ENCODE measurements at places on chromosomes 12 and 14. TPM values are rescaled to one million over a fixed set of nuclear protein-coding genes. Genes with fewer than 3 reads are reported as not detected.

GRCh38 chr14:101594511-101595148, 33.3 kb downstream of the DIO3 start:
- H3K36me3 ChIP-seq: no peaks in the 10 kb centered on the region
- no peaks in the 10 kb centered on the region for H3K4me1 ChIP-seq
- DNase-seq: no peak
- H3K27me3 ChIP-seq: no peaks in the 10 kb centered on the region
- no peak overlapping the region for H3K4me3 ChIP-seq

DNA sequence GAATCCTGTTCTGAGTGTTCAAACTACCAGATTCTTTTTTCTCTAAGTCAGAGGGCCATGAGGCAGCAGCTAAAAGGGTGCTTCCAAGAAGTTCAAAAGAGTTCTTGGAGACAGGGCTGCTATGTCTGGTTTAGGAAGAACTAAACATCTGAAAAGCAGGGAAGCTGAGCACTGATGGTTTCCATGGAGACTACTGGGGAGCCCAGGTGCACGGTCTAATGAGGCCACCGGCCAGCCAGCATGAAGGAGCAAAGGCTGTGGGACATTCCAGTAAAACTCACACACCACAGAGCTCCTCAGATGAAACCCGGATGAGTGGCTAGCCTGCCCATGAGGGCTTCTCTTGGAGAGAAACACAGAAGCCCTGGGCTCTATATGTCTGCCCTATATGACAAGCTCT, 97.3 kb downstream of the KCNK10 start:
- H3K36me3 ChIP-seq: no peaks in the 10 kb centered on the region
- DNase-seq: no peak
- H3K4me3 ChIP-seq: no peak overlapping the region
- no peak overlapping the region for H3K27ac ChIP-seq
- no peaks in the 10 kb centered on the region for H3K27me3 ChIP-seq

GRCh38 chr14:39102265-39102968, 618 bp downstream of the SEC23A start:
- H3K4me3 ChIP-seq: peak overlapping the region; percentile 66
- no peaks in the 10 kb centered on the region for H3K27me3 ChIP-seq
- peaks cover 9% of the 10 kb centered on the region for H3K36me3 ChIP-seq

DNA sequence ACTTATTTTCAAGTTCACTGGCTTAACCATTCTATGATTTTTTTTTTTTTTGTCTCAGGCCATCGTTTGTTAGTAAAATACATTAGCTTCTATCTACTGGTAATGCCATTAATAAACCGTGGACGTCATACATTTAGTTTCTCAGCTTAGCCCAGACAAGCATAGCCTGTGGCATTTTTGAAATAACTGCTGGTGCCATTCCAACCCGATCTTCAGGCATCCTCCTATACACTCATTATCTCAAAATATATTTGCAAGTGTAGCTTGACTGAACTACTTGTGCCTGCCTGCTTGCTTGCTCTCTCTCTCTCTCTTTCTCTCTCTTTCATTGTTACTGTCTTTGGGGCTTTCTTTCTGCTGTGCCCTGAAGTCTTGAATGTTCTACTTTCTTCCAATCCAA, 12.7 kb upstream of the MBIP start:
- H3K36me3 ChIP-seq: no peaks in the 10 kb centered on the region
- H3K27ac ChIP-seq: no peak overlapping the region
- no peak for DNase-seq
- H3K4me1 ChIP-seq: no peaks in the 10 kb centered on the region
- no peak overlapping the region for H3K4me3 ChIP-seq
- no peaks in the 10 kb centered on the region for H3K27me3 ChIP-seq

DNA sequence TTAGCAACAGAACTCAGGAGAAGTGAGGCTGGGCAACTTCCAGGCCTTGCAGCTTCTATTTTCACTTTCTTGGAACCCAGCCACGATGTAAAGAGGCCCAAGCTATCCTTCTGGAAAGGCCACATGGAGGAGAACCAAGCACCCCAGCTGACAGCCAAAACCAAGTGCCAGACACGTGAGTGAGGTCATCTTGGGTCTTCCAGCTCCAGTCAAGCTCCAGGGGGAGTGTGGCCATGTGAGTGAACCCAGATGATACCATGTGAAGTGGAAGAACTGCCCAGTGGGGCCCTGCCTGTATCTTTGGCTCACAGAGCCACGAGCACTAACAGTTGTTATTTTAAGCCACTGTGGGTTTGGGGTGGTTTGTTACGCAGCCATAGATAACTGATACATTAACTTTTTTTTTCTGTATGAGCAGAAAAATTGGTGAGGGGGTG, 126.8 kb upstream of the MAP1LC3B2 start:
- no peaks in the 10 kb centered on the region for H3K36me3 ChIP-seq
- H3K27ac ChIP-seq: no peak overlapping the region
- H3K4me1 ChIP-seq: peaks cover 11% of the 10 kb centered on the region

DNA sequence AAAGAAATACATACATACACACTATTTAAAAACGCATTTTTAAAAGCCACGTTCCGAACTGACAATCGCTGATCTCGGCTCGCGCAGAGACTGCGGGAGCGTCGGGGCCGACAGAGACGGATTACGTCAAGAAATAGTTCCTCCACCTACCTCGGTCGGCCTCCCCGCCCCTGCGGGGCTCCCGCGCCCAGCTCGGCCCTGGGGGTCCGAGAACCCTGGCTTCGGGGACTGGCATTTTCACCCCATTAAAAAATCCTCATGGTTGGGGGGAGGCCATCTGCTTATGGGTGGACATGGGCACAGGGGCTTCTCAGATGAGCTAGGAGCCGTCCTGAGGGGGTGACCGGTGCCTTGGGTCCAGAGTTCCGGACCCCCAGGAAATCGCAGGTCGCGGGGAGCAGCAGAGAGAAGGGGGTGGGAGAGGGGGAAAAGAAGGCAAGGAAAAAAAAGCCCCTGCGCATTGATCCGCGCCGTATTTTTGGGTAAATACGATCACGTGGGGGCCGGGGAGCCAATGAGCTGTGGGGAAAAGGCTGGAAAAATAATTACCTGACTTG, 324 bp upstream of the HOXC9 start:
- peaks cover 100% of the 10 kb centered on the region for H3K27me3 ChIP-seq
- peak overlapping the region; percentile 56 for H3K4me3 ChIP-seq
- no peak for DNase-seq
- H3K27ac ChIP-seq: peak overlapping the region; percentile 81
- no peaks in the 10 kb centered on the region for H3K36me3 ChIP-seq

GRCh38 chr12:89453121-89453978, 71.2 kb downstream of the GALNT4 start:
- DNase-seq: no peak
- no peak overlapping the region for H3K4me3 ChIP-seq
- peaks cover 30% of the 10 kb centered on the region for H3K4me1 ChIP-seq
- H3K27ac ChIP-seq: peak overlapping the region; percentile 83

DNA sequence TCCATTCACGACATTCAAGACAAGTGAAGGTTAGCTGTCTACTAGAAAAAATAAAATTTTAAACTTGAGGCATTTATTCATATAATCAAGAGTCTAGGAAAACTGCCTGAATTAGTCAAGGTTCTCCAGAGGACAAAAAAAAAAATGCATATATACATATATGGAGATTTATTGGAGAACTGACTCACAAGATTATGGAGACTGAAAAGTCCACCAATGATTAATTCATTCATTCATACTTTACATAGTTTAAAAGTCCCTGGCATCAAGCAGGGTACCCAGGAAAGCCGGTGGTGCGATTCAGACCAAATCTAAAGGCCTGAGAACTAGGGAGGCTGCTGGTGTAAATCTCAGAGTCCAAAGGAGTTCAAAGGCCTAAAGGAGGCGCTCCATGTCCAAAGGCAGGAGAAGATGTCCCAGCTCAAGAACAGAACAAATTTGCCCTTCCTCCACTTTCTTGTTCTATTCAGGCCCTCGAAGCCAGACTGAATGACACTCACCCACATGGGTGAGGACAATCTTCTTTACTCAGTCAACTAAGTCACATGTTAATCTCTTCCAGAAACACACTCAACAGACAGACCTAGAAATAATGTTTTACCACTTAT, 64.3 kb downstream of the ANKS1B start:
- H3K27ac ChIP-seq: no peak overlapping the region
- no peaks in the 10 kb centered on the region for H3K4me1 ChIP-seq
- no peak overlapping the region for H3K4me3 ChIP-seq
- no peak for DNase-seq
- H3K36me3 ChIP-seq: no peaks in the 10 kb centered on the region

DNA sequence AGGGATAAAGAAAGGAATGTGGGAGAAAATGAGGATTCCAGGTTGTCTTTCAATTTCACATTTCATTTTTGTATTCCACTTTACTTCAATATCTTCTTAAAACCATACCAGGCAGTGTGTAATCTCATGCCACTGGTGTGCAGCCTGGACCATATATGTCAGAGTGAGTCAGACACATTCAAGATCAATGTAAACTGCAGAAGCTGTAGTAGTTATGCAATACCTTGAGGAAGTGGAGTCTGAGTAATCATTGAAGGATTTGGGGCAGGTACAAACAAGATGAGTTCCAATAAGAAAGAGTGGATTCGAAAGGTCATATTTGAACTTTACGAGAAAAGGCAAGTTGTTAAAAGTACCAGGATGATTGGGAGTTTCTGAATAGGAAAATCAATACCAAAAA, 14.1 kb downstream of the PLCZ1 start:
- H3K27ac ChIP-seq: no peak overlapping the region
- no peak overlapping the region for H3K4me3 ChIP-seq
- no peaks in the 10 kb centered on the region for H3K4me1 ChIP-seq
- DNase-seq: no peak

Gene CLEC2B
- 29.4 TPM for total RNA-seq

Gene PPP1CC
- total RNA-seq: 55.3 TPM

Gene CRACR2A
- 0.91 TPM for total RNA-seq

Gene SALL2
- total RNA-seq: 0.83 TPM

Gene KRT75
- not detected for total RNA-seq

Gene MGP
- total RNA-seq: 5.2 TPM
